Muscle of leg (tissue), 16 donors: ENCODE measurements at places on chromosomes 16 and 17. TPM values are rescaled to one million over a fixed set of nuclear protein-coding genes. Genes with fewer than 3 reads are reported as not detected.

Gene CES3
- 0.22 TPM for total RNA-seq

Gene HYDIN
- 0.66 TPM for total RNA-seq

Gene LLGL2
- 4.3 TPM for total RNA-seq

Gene SLC26A11
- total RNA-seq, result 7.1 TPM

Gene RFFL
- total RNA-seq, result 7.1 TPM

Gene DNAH17
- 0.35 TPM for total RNA-seq

Gene PPY
- total RNA-seq, result 0.18 TPM

Gene CIBAR2
- not detected for total RNA-seq

Gene SF3B3
- 131 TPM for total RNA-seq

Gene PRRT2
- 8.3 TPM for total RNA-seq

Gene MPDU1
- 34.4 TPM for total RNA-seq

Gene FSCN2
- total RNA-seq, result 2.8 TPM

Gene TP53TG3C
- not detected for total RNA-seq

Gene FBXO31
- total RNA-seq, result 21.5 TPM

Gene PLXDC1
- 2.0 TPM for total RNA-seq

Gene HS3ST3A1
- total RNA-seq, result 2.3 TPM

Gene TGFB1I1
- total RNA-seq, result 29.9 TPM

Gene CLEC18C
- 0.35 TPM for total RNA-seq

Gene DYNLRB2
- total RNA-seq, result 0.40 TPM

Gene KRTAP1-3
- not detected for total RNA-seq

Gene TBC1D16
- total RNA-seq, result 22.6 TPM

Gene CLEC10A
- 1.9 TPM for total RNA-seq

Gene CLN3
- 5.1 TPM for total RNA-seq

Gene AOC3
- 6.9 TPM for total RNA-seq

Gene CHP2
- 0.04 TPM for total RNA-seq

Gene TBC1D28
- not detected for total RNA-seq

Gene SLFN11
- total RNA-seq, result 13.6 TPM

Gene ABI3
- total RNA-seq, result 3.1 TPM

Gene C17orf78
- total RNA-seq, result not detected

Gene GRIN2A
- 0.18 TPM for total RNA-seq

Gene SLC5A11
- total RNA-seq, result 0.04 TPM

Gene TLCD3B
- 0.40 TPM for total RNA-seq

Gene NAGS
- 0.58 TPM for total RNA-seq

Gene ADAMTS18
- 0.71 TPM for total RNA-seq

Gene OSGIN1
- 0.18 TPM for total RNA-seq

Gene SEPTIN1
- total RNA-seq, result 0.18 TPM

Gene HEATR9
- not detected for total RNA-seq

Gene CDH11
- 114 TPM for total RNA-seq

Gene TP53TG3F
- total RNA-seq, result not detected

Gene HIC1
- total RNA-seq, result 31.3 TPM

Gene C16orf92
- total RNA-seq, result not detected

Gene PPP1R27
- total RNA-seq, result 43.4 TPM
